ENCODE measurements at places on chromosomes 13 and 19.

- DNase-seq = no peak
Observed at GRCh38 chr13:42312817-42313431, 41.0 kb downstream of the AKAP11 start.

- no peak for DNase-seq
Observed at GRCh38 chr13:80047406-80047805, 293.5 kb downstream of the SPRY2 start.

- DNase-seq = no peak
Observed at GRCh38 chr19:27753622-27754021, 1459.3 kb downstream of the UQCRFS1 start.

DNA sequence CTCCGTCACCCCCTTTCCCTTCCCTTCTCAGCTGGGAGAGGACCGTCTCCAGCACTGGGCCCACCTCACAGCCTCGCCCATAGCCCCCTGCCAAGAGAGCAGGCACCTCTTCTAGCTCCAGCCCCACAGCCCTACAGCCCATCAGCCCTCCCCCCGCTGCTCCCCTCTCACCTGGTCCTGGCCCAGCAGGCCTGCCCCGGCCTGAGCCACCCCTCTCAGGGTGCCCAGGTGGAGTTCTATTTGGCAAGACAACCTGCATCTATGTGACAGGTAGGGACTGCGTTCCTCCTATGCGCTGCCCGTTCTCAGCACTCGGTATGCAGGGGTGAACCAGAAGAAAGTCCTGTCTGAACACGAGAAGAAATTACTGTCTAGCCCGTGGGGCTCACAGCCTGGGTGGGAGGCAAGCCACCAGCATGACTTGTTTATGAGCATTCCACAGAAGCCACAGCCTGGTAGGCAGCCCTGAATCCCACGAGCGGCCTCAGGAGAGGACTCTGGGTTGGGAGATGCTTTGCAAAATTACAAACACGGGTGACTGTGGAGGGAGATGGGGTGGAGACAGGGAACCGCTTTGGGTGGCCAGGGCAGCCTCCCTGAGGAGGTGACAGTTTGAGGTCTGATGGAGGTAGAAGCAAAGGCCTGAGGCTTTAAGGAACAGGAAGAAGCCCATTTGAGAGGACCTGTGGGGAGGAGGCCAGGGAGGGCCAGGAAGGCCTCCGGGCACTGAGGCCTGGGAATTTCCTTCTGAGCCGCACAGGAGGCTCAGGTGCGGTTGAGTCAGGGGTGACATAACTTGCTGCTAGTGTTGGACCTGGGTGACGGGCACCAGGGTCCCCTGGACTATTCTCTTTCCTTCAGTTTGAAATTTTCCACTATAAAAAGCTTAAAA is 1.2 kb upstream of the PLEKHF1 start:
- DNase-seq = no peak

- DNase-seq = no peak
Observed at GRCh38 chr13:31199527-31199848, 287 bp upstream of the B3GLCT start.

DNA sequence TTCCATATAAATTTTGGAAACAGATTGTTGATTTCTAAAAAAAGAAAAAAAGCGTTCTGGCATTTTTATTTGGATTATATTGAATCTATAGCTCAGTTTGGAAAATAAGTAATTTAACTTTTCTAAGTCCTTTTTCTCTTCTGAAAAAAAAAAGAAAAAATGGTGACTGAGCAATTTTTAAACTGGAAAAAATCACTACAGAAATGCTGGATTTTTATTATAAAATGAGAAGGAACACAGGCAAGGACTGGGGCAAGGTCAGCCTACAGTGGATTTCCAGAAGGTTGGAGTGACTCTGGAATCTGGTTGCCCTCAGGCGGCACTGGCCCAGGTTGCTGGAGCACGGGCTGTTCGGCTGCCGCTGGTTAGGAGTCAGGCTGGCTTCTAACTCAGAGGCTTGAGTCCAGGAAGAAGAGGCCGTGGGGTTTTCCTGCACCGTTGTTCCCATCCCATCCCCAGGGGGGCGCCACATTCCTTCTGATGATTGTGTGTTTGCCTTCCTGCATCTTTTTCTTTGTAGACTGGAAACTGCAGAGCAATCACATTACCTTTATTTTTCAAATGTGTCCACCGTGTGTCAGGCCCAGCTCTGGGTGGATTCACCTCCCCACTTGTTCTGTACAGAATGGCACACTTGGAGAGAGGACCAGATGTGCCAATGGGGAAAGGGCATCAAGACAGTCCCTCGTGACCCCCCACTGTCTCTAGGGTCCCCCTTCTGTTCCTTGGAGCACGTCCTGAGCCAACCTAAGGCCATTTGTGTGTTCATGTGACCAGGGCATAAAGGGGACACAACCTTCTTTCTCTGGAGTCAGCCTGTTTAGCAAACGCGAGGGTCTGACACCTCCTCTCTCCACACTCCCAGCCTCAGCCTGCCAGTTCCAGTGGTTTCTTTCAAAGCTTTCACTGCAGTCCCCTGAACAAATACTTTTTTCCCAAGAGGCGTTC is 44.5 kb upstream of the GTF3A start:
- peak; percentile 63 for DNase-seq

DNA sequence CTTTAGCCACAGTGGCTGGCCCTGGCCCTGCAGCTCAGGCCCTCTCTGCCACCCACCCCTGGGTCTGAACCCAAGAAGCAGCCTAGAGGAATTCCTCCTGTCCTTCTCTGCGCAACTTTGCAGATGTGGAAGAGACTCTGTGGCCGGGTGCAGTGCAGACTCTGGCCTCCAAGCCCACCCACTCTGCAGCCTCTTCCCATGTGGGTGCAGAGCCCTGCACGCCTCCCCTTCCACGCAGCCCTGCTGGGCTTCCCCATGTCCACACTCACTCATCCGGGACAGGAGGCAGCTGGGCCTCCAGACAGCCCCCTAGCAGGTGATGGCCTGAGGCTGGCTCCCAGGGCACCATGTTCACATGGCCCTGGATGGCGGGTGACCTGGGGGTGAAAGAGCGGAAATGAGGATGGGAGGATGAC is 2.5 kb downstream of the TEX29 start:
- no peak for DNase-seq

DNA sequence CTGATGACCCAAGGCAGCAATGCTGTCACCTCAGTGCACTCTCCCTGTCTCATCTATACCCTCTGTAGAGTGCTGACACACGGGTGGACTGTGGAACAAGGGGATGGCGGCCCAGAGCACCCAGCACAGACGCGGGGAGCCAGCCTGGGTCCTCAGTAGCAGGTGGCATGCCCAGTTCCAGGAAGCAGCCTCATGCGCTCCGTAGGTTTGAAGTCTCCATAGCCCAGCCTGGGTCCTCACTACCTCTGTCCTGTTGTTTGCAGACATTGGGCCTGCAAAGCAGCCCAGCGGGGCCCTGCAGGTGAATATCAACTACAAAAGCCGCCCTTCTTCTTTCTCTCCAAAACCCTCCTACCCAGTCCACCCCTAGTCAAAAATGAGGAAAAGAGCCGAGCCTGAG is 5.0 kb upstream of the SLC7A9 start:
- DNase-seq = no peak

- no peak for DNase-seq
Observed at GRCh38 chr13:44487989-44488388, 88.1 kb downstream of the TSC22D1 start.

- DNase-seq = no peak
Observed at GRCh38 chr13:46659413-46660065, 106.6 kb downstream of the LRCH1 start.

DNA sequence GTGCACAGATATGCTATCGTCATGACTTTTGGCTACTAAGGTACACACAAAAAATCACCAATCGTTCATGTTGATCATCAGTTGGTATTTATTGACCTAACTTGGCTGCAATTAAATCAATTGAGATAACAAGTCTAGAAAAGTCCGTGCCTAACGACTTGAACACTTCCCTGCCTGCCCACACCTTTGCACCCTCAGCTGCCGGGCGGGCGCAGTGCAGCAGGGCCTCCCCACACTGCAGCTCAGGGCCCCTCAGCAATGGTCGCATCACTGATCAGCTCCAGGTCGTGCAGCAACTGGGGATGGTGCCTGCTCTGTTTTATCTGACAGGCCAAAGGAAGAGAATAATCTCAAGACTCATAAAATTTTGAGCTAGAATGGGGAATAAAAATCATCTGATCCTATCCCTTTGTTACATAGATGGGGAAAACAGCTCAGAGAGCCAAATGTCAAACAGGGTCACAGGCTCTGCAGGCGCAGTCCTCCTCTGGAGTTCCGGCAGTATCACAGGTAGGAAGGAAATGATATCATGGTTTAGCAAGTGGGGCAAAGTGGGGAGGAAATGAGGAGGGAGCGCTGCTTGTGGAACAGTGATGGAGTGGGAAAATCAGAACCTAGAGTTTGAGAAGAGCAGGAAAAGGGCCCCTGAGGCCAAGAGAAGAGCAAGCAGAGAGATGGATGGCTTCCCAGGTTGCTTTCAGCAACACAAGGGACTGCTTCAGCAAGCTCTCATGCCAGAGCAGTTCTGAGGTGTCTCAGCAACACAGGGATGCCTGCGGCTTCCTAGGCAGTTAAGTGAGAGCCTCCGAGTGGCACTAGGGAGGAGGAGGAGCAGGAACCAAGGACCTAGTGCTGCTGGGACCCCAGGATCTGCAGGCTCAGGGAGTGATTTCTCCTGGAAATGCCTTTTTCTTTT is 57.5 kb downstream of the SLC7A1 start:
- DNase-seq = no peak

DNA sequence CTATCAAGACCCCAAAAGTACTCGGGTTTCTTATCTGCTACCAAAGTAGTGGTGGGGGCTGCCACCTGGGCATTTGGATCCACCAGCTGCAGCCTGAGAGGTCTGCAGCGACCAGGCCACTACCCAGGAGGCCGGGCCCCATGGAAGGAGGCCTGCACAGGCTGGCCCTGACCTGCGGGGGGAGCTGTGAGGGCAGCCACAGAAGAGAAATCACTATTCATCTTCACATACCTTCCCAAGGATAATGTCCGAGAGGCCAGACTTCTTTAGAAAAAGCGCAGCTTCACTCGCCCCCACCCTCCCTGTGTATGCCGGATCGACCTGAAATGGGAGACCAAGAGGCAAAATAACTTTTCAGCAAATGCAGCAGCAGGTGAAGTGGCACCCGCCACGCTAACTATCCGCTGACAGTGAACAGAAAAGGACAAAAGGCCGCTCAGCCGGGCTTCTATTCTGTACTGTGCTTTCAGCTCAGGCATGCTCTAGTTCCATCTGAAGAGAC is 30.1 kb downstream of the EPS15L1 start:
- peak; percentile 8 for DNase-seq
